ENCODE measurements at places on chromosomes 7 and 10. TPM values are rescaled to one million over a fixed set of nuclear protein-coding genes. Genes with fewer than 3 reads are reported as not detected.
A peak's percentile ranks its signal among the peaks of the same experiment; 100 is the strongest.

DNA sequence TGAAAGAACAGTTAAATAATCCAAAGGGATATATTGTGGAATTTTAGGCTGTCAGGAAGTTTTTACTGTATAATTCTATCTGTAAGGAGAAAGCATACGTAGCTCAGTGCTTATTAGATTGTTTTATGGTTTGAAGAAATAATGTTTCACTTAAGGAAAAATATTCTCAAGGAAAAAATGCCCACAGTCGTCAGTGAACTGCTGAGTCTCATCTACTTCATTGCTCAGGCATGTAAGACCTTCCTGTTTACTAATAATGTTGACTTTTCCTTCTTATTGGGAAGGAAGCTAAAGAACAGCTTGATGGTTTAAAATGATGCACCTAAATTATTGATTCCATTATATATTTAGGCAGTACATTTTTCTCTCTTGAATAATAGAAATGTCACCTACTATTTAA, 304.2 kb downstream of the SDK1 start:
- DNase-seq = peak; percentile 39

DNA sequence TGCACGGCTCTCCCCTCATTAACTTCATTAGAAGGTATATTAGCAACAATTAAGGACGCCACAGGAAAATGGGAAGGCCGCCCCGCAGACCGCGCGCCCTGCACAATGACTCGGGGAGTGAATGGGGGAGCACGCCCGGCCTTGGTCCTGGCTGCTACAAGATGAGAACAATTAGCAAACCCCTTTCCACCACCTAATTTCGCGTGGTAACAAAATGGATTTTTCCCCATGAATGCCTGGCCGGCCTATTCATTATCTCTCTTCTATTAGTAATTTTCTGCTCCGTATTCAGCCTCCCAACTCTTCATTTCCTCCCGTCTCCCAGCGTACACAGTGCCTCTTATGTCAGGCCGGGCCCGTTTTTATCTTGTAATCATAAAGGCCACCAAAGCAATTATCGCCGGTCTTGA, 346.9 kb downstream of the DNAJB6 start:
- DNase-seq = no peak

- no peak for DNase-seq
Measured at GRCh38 chr7:20738518-20739481, 47.9 kb downstream of the SP8 start.

The IRF5 gene
- 8.5 TPM for total RNA-seq
